ENCODE measurements at places on chromosomes 16 and 17.

- no peak for DNase-seq
Measured at GRCh38 chr16:8568231-8568617, 22.1 kb downstream of the TMEM114 start.

GRCh38 chr16:19746561-19746960 lies 28.5 kb downstream of the IQCK start:
- DNase-seq: no peak

GRCh38 chr17:61394630-61395408 lies 4.8 kb upstream of the TBX2 start:
- DNase-seq: no peak

DNA sequence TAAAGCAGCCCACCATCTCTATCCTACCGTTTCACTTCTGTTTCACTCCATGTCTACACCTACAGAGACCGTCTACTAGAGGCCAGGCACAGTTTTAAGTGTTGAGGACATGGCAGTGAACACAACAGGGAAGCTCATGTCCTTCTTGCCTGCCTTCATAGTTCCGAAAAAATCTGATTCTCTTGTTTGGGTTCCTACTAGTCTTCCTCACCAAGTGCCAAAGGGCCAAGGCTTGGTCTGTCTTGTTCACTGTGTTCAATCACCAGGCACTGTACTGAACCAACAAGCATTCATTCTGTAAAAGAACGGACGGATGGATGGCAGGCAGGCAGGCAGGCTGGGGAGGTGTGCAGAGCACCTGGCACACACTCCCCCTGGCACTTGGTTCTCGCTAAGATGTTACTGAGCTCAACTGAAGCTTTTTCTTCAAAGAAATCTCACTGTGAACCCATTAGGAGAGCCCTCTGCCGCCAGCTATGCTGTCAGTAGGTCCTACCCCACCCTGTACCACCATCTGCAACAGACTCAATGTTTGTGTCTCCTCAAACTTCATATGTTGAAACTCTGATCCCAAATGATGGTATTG lies 2.5 kb downstream of the DEXI start:
- no peak for DNase-seq

DNA sequence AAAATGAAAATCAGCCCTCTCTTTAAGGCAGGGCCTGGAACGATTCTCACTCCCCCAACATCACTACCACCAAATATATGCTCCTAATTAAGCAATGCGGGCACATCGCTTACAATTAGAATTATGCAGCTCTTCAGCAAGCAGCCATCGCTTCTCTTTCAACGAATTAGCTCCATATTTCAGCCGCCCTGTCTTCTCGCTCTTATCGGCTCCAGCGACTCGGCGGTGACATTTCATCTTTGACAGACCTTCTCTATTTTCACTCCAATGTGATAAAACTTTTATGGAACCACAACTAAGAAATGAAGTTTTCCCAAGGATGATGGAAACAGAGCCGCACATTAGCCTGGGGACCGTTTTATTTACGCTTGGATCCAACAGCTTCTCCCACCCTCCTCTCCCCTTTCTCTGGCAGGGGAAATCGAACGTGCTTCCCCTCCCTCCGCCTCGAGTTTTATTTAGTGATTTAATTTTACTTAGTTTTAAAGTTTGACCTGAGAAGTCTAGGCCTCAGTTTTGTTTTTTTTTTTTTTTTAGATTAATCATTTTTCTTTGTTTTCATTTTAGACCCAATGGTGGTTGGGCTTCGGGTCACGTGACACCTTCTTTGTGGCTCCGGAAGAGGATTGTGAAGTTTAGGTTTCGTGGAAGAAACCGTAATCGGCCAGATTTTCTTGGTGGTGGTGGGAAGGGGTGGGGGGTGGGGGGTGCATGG lies 3.1 kb upstream of the HOXB2 start:
- no peak for DNase-seq

DNA sequence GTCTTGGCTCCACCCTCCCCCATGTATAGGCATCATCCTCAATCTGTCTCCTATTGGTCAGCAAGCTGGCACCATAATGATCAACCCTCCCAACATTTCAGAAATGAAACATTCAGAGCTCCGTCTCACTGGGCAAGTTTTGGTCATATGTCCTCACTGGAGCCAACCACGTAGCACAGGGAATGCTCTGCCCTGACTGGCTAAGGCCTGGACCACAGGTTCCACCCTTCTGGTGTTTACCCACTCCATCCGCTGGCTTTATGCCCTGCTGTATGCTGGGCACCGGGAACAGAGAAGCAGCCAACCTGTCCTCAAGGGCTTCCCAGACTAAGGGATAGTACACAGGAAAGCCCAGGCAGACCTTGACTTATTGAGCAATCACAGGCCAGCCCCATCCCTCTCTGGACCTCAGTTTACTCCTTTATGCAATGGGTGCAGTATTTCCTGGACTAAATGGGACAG lies 20.5 kb downstream of the MYO15A start:
- no peak for DNase-seq
